ENCODE measurements at places on chromosomes 6 and 20. TPM values are rescaled to one million over a fixed set of nuclear protein-coding genes. Genes with fewer than 3 reads are reported as not detected.

DUSP15 gene
- total RNA-seq, result 1.1 TPM

OXT gene
- total RNA-seq, result not detected

PACSIN1 gene
- 0.07 TPM for total RNA-seq

CYP39A1 gene
- total RNA-seq, result 0.09 TPM

METTL24 gene
- not detected for total RNA-seq

BEND6 gene
- total RNA-seq, result 1.4 TPM

LY6G6D gene
- not detected for total RNA-seq

MDN1 gene
- total RNA-seq, result 13.0 TPM

MLN gene
- total RNA-seq, result not detected

GSTA3 gene
- not detected for total RNA-seq

PIM1 gene
- total RNA-seq, result 19.4 TPM

CEBPB gene
- 228 TPM for total RNA-seq

CALHM4 gene
- not detected for total RNA-seq

SLC22A16 gene
- total RNA-seq, result not detected

ZNF165 gene
- 1.1 TPM for total RNA-seq

FOXF2 gene
- total RNA-seq, result 24.4 TPM

ZC2HC1B gene
- total RNA-seq, result not detected

NR2E1 gene
- 0.03 TPM for total RNA-seq

TRIM31 gene
- total RNA-seq, result 1.2 TPM

ZNF334 gene
- total RNA-seq, result not detected

SEC63 gene
- 19.8 TPM for total RNA-seq

FLOT1 gene
- total RNA-seq, result 96.8 TPM

SAMD10 gene
- total RNA-seq, result not detected

SLC17A3 gene
- 1.1 TPM for total RNA-seq

TMEM217 gene
- 0.93 TPM for total RNA-seq

SPATA25 gene
- 0.28 TPM for total RNA-seq

DYNLT2 gene
- 0.62 TPM for total RNA-seq

MRPS18B gene
- total RNA-seq, result 72.8 TPM

PTCRA gene
- total RNA-seq, result not detected

CNKSR3 gene
- 5.0 TPM for total RNA-seq

TRIM39 gene
- 7.1 TPM for total RNA-seq

BMP5 gene
- total RNA-seq, result not detected

REM1 gene
- total RNA-seq, result 0.23 TPM

DEFB124 gene
- not detected for total RNA-seq

RIPOR3 gene
- 0.02 TPM for total RNA-seq

ALDH8A1 gene
- total RNA-seq, result 0.16 TPM

HSPA1L gene
- 1.8 TPM for total RNA-seq

UNC93A gene
- not detected for total RNA-seq

PSORS1C1 gene
- 4.2 TPM for total RNA-seq

RAMACL gene
- 0.20 TPM for total RNA-seq

CLPSL1 gene
- not detected for total RNA-seq

CDK19 gene
- total RNA-seq, result 4.4 TPM

IL17F gene
- total RNA-seq, result not detected

Data from A549 treated with CORT108297 at 1 μM for 4 hours (cell line).